ENCODE measurements at places on chromosomes 7 and 10.
A peak's percentile ranks its signal among the peaks of the same experiment; 100 is the strongest.

- DNase-seq, result peak; percentile 58
Observed at GRCh38 chr7:50791938-50792341, 9.2 kb upstream of the GRB10 start.

- no peak for DNase-seq
Observed at GRCh38 chr7:134799377-134799776, 19.9 kb downstream of the CALD1 start.

- DNase-seq, result no peak
Observed at GRCh38 chr10:86321568-86321967, 45.0 kb downstream of the GRID1 start.

DNA sequence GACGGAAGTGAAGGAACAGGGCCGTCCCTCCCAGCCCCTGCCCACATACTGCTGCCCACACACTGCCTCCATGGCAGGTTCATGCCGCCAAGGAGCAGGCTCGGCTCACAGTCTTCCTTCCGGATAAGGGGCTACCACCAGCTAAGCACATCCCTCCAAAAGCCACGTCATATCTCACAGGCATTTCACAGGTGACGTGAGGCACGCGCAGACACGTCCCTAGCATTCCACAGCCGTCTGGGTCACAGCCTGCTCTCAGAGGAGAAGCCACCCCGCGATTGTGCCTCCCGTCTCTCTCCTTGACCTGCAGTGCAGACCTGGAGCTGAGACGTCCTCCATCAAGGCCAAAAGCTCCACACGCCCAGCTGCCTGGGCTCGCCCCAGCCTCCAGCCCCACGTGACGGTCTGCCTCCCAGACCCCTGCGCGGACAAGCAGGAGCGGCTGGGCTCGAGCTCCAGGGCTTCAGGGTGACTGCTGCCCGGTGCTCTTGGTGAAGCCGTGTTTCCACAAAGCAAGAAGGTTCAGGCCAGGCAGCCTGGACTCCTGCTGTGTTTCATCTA is 114.0 kb downstream of the MAD1L1 start:
- DNase-seq, result no peak

- no peak for DNase-seq
Observed at GRCh38 chr7:145915679-145916078, 200.9 kb upstream of the CNTNAP2 start.

DNA sequence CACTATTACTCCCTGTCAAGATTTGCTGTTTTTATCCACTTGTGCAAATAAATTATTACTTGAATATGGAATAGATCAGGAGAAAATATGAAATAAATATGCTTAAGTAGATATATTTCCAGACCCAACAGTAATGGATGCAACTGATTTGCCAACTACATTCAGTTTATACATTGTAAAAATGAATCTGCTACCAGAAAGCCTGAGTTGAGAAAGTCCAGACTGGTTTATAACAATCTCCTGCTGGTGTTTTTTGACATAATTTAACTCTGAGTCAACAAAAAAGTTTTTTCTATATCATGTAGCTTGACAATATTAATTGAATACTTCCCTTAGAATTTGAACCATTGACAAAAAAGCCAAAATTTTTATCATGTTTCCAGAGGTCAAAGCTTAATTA is 265.8 kb upstream of the SEMA3D start:
- DNase-seq, result no peak

DNA sequence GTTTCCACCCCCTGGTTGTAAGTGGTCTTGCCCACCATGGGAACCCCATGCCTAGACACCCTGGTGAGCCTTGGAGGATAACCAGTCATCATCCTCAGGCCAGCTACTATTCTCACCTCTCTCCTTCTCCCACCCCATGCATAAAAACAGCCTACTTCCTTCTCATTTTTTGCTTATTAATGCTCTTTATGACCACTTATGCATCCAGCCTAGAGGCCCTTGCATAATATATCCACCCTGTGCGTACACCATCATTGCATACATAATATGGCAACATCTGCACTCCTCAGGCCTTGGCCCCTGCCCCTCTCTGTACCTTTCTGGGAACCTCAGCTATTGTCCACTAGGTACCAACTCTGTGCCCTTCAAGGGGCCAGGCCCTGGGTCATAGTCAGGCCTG is 91.0 kb downstream of the CDH23 start:
- no peak for DNase-seq

GRCh38 chr7:139725077-139725476 is 52.7 kb downstream of the HIPK2 start:
- DNase-seq, result no peak

GRCh38 chr7:155901176-155901575 is 88.9 kb upstream of the SHH start:
- no peak for DNase-seq

DNA sequence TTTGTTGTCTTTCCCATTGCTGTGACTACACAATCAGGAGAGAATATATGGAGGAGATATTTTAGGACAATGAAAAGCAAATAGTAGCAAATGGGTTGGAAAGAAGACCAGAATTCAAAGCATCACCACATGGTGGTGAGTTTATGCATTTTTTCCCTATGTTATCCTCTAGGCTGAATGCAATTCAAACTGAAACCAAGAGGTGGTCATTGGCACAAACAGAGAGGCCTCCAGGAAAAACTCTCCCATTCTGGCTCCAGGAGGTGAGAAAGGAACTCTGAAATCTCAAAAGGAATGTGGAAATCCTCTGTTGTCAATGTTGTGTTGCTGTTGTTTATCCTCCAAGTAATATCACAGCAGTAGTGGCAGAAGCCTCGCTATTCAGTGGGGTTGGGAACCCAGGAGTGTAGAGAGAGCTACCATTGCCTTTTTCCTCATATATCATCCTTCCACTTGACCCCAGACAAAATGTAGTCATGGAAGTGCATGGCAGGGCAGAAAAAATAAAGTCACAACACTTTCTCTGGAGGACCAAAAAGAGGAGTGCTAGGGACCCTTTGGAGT is 819.1 kb downstream of the GRID1 start:
- DNase-seq, result no peak

DNA sequence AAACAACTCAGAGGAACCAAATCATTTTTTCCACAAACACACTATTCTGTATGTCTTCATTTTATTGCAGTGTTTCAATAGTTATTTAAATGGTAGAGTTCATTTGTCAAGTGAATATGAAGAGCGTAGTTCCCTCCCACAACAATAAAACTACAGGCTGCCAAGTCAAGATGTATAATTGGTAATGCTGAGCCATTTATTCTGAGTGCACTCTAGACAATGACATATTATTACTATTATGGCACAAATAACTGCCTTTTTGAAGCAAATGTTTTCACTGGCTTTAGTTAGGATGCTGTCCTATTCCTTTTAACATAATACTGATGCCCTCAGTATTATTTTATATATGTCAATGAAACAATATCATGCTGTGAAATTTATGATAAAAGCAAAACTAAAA is 102.7 kb upstream of the PCDH15 start:
- no peak for DNase-seq

GRCh38 chr10:74213571-74214162 is 62.6 kb downstream of the ADK start:
- peak; percentile 51 for DNase-seq

- DNase-seq, result no peak
Observed at GRCh38 chr7:85529201-85529600, 342.3 kb upstream of the SEMA3D start.

DNA sequence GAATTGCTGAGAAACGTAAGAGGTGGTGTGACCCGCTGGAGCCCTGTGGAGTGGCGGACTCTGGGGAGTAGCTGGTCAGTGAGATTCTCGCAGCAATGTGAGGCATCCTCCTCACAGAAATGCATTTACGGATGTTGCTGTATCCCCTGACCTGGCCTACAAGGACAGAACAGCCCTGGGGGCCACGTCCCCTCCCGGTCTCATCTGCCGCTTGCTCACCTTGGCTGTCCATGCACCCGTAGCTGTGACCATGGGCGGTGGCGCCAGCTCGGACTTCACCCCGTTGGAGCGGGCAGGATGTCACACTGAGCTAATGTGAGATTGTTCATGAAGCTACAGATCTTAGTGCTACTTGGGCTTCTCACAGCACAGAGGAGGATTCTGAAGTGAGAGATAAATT is 193.8 kb downstream of the EBF3 start:
- DNase-seq, result no peak

GRCh38 chr10:31694126-31694685 is 234.4 kb downstream of the ARHGAP12 start:
- no peak for DNase-seq

DNA sequence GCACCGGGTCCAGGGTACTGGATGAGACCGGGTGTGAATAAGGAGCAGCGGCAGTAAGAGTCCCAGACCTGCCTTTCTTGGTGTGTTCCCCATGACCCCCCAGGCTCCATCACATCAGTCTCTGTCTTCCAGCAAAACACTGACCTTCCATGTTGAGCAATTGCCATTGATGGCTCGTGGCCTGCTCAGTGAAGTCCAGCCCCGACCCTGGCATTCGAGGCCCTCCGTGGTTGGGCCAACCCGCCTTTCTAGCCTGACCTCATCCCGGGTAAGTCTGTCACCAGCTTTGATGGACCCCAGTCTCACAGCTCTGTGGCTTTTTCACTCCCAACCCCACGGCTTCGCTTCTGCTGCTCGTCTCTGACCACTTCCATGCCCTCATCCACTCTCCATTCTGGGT is 6.4 kb downstream of the MMP21 start:
- DNase-seq, result no peak

DNA sequence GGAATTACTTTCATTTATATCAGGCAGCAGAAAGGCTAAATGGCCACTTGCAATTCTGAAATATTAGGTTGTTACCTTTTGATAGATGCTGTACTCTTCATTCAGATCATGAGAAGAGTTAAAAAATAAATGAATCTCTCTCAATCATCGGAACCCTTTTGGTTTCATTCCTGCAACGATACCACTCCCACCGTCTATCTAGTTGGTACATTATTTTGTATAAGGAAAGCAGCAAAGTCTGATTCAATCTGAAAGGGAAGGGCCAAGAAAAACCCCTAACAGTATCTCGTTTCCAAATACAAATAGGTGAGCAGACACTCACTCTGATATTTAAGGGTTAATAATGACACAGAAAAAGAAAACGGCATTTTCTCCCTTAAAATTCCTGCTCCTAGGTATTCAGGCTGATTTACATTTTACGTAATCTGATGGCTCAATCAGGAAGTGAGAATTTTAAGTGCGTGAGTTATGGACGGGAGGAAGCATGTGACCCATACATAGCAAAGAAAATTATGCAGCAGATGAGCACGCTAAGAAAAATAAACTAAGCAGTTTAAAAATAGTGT is 209.4 kb upstream of the KLF14 start:
- DNase-seq, result no peak

GRCh38 chr10:75408911-75409885 is 7.6 kb upstream of the ZNF503 start:
- peak; percentile 66 for DNase-seq

DNA sequence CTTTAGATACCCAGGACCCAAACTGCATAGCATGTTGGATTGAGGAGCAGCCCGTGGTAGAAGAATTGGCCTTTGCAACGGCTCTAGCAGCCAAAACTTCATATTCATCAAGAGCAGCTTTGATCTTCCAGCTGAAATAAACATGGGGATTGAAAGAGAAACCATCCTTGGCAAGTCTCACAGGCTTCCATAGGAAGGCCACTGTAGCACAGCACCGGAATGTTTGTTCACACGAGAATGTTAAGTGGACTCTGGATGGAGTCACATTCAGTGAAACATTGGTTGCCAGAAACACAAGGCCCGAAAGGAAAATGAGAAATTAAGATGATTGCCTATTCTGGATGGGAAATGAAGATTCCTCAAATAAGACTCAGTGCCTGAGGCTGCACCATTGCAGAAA is 97.4 kb downstream of the RAB18 start:
- DNase-seq, result no peak

DNA sequence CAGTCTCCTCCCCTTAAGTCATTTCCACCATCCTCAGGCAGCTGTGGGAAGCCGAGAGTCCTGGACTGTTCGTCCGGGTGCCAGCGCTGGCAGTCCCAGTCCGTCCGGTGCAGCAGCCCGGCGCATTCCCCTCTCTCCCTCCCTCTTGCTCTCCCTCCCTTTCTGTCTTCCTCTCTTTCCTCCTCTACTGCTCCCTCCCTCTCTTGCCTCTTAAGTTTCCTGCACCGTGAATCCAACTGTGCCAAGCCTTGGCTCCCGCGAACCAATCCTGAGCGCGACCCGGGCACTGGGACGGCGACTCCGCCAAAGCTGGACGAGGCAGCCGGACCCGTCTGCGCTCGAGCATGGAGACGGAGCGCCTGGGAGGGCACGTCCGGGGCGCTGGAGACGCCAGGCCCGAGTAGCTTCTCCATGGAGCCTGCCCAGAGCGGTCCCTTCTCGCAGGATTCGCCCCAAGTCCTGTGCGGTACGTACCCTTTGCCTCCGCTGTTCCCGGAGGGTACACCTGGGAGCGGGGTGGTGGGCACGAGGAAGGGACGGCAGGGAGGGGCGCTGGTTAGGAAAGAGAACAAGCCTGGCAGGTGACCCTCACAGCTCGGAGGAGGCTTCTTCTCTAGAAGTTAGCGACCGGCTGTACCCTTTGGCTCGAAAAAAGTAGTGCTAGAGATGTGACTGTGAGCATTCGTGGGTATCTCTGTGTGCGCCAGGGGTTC is 1.0 kb downstream of the NXPH1 start:
- DNase-seq, result no peak

DNA sequence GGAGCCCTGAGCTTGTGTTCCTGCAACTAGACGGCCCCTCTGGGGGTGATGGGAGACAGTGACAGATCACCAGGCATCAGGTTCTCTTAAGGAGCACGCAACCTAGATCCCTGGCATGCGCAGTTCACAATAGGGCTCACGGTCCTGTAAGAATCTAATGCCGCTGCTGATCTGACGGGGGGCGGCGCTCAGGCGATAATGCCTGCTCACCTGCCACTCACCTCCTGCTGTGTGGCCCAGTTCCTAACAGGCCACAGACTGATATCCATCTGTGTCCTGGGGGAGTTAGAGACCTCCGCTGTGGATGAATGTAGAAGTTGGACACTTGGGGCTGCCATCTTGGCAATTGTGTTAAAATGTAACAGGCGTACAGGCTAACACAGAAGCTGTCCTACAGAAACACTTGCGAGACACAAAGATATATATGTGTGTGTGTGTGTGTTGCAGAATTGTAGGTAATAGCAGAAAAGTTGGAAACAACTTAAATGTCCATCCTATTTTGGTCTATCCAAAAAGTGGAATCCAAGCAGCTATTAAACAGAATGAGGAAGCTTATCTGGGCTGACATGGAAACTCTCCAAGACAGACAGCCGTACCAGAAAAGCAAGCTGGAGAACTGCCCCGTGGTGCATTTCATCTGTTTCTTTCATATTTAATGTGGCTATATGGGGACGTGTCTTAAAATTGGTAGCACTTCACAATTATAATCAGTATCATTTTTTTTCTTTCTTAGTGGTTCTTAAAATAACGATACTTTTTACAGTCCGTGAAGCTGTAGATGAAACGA is 82.8 kb downstream of the MKI67 start:
- DNase-seq, result peak; percentile 17

GRCh38 chr7:26307226-26307625 is 15.6 kb downstream of the SNX10 start:
- peak; percentile 57 for DNase-seq

DNA sequence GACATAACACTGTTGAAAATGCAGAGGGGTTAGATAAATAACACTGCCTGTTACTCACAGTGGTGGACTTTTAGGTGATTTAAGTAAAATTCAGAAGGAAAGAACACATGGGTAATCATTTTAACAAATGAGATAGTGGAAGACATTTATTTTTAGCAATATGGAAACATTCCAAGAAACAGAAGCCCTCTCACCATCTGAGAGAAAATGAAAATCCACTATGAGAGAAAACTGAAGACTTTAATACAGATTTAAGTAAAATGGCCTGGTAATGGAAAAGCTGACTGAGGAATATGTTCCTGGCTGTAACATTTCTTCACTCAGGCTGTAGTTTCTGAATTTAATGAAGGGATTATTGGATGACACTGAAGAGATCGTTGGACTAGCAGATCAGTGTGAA is 12.1 kb upstream of the ZNF786 start:
- DNase-seq, result no peak
